NCI-H1417 treated with DMSO at 0.1 percent for 48 hours (cell line): ENCODE measurements at places on chromosomes 13 and 19.

DNA sequence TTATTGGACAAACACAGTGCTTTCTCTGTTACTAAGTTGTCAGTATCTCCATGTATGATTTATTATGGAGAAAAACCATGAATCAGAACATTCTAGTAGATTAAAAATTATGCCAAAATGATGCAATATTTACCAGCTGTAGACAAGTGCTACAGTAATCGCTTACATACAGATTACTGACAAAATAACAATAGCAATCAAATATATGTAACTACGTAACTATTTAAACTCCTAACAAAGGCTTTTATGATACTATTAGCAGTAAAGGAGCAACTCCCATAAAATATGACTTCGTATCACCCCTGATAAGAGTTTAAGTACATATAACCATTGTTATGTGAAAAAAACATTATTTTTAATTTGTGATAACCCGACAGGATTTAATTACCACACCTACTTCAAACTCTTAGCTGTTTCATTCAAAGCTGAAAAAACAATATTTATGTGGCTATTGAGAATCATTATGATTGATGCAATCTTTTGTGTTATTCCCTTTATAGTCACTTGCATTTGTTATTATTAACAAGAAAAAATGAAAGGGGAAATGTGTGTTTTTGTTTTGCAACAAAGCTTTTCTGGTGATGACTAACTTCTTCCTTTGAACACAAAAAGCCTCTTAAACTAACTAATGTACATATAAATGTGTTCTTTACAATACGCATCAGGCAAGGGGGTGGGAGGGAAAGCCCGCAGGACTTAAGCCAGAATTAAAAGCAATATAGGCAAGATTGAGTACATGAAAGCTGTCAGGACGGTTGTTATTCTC lies 147.4 kb downstream of the ABCC4 start:
- peak; percentile 86 for DNase-seq

DNA sequence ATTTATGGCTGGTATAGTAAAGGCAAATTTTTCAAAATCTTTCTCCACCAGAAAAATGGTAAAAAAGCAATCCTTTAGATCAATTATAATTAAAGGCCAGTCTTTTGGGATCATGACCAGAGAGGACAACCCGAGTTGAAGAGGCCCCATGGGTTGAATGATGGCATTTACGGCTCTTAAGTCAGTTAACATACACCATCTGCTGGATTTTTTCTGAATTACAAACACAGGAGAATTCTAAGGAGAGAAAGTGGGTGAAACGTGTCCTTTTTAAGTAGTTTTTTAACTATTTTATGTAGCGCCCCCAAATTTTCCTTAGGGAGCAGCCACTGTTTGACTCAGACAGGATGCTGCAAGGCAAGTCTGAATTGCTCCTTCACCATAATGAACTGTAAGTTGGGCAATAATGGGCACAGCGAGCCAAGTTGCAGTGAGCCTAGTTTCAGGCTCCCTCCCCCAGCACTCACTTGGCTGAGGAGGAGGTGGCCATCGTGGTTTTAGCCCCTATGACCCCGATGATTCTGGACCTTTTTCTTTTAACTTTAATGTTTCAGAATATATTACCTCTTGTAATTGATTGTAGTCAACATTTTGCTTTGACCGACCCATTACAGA lies 13.6 kb upstream of the ZNF611 start:
- DNase-seq, result no peak

GRCh38 chr19:29545866-29546582 lies 20.2 kb downstream of the VSTM2B start:
- no peak for DNase-seq

DNA sequence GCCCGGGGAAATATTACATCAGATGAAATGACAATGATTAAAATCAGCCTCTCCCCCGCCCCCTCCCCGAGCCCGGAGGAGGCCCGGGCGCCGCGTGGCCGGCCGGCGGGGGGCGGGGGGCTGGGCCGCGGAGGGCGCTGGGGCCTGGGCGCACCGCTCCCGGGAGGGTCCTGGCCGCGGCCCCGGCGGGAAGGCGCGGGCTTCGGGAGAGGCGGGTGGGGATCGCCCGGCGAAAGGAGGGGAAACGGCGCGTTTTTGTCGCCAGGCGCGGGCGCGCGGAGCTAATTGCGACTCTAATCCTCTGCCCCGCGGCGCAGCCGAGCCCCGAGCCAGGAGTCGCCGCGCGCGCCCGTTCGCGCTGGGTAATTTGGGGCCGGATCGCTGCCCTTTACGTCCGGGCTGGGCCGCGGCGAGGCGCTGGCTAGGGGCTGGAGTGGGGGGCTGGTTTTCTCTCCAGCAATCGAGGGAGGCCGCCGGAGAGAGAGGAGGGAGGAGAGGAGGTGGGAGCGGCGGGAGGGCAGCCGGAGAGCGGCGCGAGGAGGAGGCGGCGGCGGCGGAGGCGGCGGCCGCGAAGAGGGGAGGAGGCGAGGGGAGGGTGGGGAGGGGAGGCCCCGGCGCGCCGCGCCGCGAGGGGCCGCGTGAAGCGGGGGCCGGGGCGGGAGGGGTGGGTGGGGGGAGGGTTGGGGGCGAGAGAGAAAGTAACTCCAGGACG lies at the start of gene KCTD15:
KCTD15 (plus strand) TSS at position 707 of the 712 bp plus-strand sequence. CDS start 3,585 bp downstream, outside the sequence.
- DNase-seq, result peak; percentile 5

- no peak for DNase-seq
These were observed 31.3 kb upstream of the ISYNA1 start for GRCh38 chr19:18469069-18469846.

DNA sequence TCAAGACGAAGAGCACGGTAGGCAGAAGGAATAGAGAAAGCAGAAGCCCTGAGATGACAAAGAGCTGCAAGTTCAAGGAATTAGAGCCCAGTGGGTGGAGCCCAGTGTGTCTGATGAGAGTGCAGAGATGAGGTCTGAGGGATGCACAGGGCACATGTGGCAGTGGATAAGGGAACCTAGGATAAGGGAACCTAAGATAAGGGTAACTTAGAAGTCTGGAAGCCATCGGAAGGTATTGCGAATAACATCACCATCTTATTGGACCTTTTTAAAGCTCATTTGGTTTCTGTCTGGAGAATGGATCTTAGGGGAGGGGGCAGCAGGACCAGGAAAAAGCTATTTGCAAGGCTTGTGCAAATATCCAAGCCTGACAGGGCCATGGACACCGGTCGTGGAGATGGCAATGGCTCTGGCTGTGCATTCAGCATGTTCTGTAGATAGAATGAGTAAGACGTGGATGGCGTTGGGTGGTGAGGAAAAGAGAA lies 1.3 kb downstream of the FPR3 start:
- no peak for DNase-seq

DNA sequence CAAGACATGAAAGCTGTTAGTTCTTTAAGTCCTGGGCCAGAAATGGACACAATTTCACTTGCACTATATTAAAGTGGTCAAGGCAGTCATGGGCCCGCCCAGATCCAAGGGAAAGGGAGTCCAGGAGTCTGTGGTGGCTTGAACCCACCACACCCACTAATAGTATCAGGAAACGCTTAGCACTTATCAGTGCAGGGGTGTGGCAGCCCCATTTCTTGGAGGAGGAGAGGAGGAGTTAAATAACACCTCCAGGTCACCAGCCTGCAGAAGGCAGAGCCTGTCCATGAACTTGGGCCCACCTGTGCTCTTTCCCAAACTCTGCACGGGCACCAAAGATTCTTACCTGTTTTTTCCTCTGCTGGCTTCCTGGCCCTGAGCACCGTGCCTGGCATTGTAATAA lies 5.4 kb upstream of the NTN5 start:
- DNase-seq, result no peak
